ENCODE measurements at places on chromosomes 7 and 10.

- no peak for DNase-seq
Measured at GRCh38 chr10:103854265-103854685, 1.1 kb downstream of the SH3PXD2A start.

- DNase-seq = no peak
Measured at GRCh38 chr10:71193516-71193915, 18.9 kb upstream of the UNC5B start.

DNA sequence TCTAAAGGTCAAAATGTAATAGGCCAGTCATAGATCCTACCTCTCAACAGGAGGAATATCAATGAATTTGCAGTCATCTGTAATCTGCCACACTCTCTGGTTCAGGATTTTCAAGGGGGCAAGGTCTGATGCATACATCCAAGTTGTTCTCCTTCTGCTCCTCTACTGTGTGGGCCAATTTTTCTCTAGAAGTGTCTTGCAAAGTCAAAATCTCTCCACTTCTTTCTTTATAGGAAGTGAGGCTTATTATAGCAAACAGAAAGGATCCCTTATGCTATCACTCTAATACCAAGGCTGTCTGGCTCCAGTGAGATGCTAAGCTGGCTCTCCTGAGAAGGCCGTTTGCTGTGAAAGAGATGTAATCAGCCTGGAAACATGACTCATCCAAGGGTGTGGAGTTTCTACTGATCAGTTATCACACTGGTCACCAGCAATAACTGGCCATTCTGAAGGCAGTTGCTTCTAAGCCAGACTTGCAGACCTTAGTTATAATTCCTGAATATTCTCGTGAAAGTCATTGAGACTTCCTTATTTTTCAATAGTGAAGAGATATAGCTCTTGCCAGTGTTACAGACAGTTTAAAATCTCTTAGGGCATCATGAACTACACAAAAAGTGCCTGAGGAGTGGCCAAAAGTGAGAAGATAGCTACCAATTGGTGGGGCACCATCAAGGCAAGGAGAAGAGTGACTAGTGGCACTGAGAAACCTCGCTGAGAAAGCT lies 43.2 kb upstream of the LRGUK start:
- no peak for DNase-seq

- DNase-seq = no peak
Measured at GRCh38 chr7:81190997-81191768, 272.3 kb upstream of the SEMA3C start.

DNA sequence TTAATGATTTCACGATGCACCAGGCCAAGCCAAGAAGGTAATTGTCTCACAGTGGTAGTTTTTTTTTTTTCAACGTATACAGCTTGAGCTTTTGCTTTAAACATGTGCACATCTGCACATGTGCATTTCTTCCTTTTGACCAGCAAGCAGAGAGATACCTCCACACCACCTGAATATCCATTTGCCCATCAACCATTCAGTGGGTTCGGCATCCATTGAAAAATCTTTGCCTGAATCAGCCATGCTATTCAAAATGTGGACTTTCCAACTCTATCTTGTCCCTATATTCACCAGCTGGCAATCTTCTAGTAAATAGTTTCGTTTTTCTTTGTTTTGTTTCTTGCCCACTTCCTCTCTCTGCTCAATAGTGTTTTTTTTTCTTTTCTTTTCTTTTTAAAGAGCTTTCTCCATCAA lies 7.7 kb upstream of the TRA2A start:
- no peak for DNase-seq

DNA sequence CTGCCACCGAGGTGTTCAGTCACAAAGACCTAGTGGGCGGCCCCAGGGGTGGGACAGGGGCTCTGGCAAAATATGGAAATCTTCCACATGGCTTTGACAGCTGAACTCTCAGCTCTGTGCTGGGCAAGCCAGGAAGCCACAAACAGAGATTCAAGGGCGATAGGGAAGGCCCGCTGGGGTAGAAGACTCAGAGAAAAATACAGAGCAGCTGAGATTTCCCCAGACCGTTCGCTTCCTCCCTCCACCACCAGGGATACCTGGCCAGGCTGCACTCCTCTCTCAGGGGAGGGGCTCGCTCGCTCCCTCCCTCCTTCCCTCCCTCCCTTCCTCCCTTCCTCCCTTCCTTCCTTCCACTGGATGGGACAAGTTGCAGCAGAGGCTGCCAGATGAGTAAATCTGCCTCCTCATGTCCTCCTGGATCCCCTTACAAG lies 260.5 kb downstream of the PRPF18 start:
- DNase-seq = no peak

DNA sequence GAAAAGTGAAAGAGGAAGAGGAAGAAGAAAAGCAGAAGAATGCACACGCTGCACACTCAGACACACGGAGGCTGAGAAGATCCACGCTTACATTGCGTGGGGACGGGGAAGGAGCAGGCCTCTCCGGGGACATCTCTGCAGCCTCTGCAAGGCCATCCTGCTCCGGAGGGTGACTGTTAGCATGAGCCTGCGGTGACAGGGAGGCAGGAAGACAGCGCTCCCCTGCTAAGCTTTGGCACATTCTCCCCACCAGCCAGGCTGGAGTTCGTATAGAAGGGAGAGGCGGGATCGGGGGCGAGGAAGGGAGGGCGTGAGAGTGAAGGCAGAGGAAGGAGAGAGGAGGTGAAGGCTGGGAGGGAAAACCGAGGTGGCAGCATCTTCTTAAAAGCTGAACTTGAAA lies 366.0 kb upstream of the SHH start:
- no peak for DNase-seq

GRCh38 chr7:98668255-98668654 lies 51.2 kb downstream of the NPTX2 start:
- no peak for DNase-seq

DNA sequence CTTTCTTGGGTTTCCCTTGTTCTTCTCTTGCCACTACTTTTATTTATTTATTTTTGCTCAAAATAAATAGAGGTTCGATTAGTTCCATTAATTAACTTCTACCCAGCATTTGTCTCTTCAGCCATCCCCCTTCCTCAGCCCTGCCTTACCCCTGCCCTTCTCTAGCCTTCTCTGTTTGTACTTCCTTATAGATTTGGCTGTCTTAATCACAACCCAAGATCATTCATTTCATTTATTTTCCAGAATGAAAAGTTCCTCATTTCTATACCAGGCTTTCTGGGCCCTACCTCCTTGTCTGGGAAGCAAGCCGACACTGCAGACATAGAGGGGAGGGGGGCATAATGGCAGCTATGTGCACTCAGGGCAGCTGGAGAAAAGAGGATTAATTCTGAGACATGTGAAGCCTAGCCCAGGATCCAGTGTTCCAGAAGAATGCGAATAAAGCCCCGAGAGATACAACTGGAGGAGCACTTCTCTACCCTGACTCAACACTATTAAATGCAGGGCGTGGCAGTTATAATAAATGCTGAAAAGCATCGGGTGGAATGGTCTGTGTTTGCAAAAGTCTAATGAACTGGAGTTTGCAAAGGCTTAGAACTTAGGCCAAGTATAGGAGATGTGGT lies 6.4 kb upstream of the PDCD4 start:
- DNase-seq = no peak
